Prostate gland (tissue), 2 donors: ENCODE measurements at places on chromosomes 3 and 15. TPM values are rescaled to one million over a fixed set of nuclear protein-coding genes. Genes with fewer than 3 reads are reported as not detected.

The FMN1 gene
- total RNA-seq = 7.1 TPM

GRCh38 chr3:126100634-126101301, 16.8 kb upstream of the SLC41A3 start:
- H3K36me3 ChIP-seq = no peaks in the 10 kb centered on the region
- no peaks in the 10 kb centered on the region for H3K4me1 ChIP-seq
- DNase-seq = no peak

The ARNT2 gene
- 43.7 TPM for total RNA-seq

The SIDT1 gene
- 19.9 TPM for total RNA-seq

GRCh38 chr3:156014489-156014888, 105.9 kb upstream of the KCNAB1 start:
- no peak overlapping the region for H3K4me3 ChIP-seq
- no peak for DNase-seq
- no peaks in the 10 kb centered on the region for H3K36me3 ChIP-seq
- H3K27ac ChIP-seq = no peak overlapping the region
- no peaks in the 10 kb centered on the region for H3K4me1 ChIP-seq

DNA sequence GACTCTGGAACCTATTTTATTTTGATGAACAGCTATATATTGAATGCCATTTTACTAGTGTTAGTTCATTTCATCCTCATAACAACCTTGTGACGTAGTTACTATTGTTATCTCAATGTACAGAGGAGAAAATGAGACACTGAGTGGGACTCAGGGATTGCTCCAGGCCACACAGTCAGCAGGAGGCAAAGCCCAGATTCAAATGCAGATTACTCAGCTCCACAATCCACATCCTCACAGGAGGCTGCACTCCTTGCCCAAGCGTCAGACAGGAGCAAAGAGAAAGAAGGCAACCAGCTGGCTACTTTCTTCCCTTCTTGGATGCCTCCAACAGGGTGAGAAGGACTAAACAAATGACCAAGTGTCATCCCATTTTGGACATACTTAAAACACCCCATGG, 92.0 kb upstream of the CCDC54 start:
- H3K27ac ChIP-seq = no peak overlapping the region
- no peak overlapping the region for H3K4me3 ChIP-seq
- H3K27me3 ChIP-seq = no peaks in the 10 kb centered on the region
- no peak for DNase-seq
- no peaks in the 10 kb centered on the region for H3K36me3 ChIP-seq

GRCh38 chr3:135348690-135349089, 553.6 kb downstream of the EPHB1 start:
- no peaks in the 10 kb centered on the region for H3K4me1 ChIP-seq
- DNase-seq = no peak
- H3K27ac ChIP-seq = no peak overlapping the region

DNA sequence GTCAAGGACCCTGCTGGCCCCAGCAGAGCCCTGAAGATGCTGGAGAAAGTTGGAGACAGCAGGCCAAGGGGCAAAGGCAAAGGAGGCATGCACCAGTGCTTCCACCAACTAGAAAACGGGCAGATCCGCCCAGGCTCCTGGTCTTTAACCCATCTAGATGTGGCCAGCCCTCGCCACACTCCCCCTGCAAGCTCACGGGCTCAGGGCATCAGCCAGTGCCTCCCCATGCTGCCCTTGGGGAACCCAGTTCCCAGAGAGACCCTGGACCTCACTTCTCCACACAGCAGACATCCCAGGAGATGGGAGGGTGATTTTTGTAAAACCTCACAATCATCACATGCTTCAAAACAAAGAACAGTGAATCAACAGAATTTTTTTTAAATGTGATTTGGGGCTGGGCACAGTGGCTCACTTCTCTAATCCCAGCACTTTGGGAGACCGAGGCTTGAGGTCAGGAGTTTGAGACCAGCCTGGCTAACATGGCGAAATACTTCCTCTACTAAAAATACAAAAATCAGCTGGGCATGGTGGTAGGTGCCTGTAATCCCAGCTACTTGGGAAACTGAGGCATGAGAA, 24.5 kb downstream of the CYFIP1 start:
- no peak overlapping the region for H3K4me3 ChIP-seq
- no peaks in the 10 kb centered on the region for H3K27me3 ChIP-seq
- H3K27ac ChIP-seq = no peak overlapping the region
- no peak for DNase-seq
- peaks cover 3% of the 10 kb centered on the region for H3K4me1 ChIP-seq
- H3K36me3 ChIP-seq = no peaks in the 10 kb centered on the region

DNA sequence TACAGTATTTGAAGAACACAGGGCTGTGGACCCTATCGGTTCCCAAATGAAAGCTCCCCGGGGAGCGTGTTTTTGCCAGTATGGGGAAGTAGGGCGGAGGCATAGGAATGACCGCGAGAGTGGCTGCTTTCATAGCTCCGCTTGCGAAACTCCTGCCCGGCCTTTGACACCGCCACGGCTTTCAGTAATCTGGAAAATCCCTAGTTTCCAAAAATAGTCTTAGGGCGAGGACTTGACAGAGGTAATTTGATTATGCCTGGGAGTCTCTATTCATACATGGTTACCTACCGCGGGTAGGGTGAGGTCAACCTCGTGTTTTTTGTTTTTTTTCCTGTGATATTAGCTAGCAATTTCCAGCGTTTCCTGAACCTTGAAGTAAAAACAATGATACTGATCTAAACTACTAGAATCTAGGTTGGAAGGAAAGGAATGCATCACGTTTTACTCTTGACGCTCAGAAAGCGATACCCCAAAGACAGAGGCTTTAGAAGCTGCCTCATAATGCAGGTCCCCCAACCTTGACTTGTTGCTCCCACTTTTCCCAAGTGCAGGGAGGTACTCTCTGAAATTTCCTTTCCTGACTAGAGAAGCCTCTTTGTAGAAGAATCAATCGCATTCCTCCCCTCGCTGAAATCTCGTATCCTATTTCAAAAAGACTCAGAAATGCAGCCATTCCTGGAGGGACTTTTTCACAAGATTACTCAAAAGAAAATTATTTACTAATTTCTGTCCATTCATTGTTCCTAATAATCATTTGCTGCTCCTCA, 894 bp upstream of the CCNL1 start:
- DNase-seq = peak; percentile 72
- H3K36me3 ChIP-seq = no peaks in the 10 kb centered on the region
- no peaks in the 10 kb centered on the region for H3K27me3 ChIP-seq
- peak overlapping the region; percentile 99 for H3K4me3 ChIP-seq
- peaks cover 7% of the 10 kb centered on the region for H3K4me1 ChIP-seq
- peak overlapping the region; percentile 99 for H3K27ac ChIP-seq

DNA sequence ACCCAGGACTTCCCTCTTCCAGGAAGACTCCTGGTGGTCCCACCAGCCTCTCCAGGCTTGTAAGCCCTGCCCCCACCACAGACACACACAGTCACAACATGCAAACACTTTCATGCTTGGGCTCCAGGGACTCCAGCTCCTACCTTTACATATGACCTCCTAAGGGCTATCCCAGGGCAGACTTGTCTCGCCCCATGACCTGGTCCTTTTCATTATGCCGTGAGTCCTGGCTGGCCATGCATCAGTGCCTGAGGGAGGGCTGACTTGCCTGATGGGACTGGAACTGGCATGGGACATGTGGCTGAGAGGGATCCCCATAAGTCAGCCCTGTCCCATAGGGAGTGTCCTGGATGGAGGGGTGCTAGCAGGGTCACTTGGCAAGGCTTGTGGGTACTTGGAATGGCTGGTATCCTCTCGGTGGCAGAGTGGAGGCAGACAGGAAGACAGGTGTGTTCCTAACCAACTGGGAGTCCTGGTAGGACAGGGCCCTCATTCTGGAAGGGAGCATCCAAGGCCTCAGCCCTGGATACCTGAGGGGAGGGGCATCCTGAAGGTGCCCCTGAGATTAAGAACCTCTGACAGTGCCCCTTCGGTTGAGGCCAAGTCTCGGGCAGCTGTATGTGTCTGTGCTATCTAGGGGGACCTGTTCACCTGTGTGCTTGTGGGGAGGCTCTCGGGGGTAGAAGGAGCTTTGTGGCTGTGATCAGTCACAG, 540 bp upstream of the HHATL start:
- DNase-seq = no peak

The TUSC7 gene
- not detected for total RNA-seq

The CRTAP gene
- 182 TPM for total RNA-seq

The TM4SF1 gene
- 142 TPM for total RNA-seq

DNA sequence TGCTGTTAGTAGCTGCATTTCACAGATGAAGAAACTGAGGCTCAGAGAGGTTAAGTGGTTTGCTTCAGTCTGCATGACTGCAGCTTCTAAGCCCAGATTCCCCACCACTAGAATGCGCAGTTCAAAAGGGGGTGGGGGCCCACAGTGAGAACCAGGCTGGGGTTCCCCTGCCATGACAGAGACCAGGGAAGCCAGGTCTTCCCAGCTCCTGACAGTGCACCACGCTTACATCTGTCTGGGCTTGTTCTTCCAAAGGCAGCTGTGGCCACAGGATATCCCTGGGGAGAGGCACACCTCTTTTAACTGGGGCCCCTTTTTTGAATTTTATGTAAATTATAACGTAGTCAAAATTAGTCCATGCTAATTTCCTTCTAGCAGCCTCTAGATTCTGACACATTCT, 5.3 kb downstream of the PLEKHO2 start:
- H3K4me1 ChIP-seq = peaks cover 12% of the 10 kb centered on the region
- H3K27ac ChIP-seq = no peak overlapping the region
- no peak for DNase-seq
- H3K4me3 ChIP-seq = no peak overlapping the region
- no peaks in the 10 kb centered on the region for H3K27me3 ChIP-seq

DNA sequence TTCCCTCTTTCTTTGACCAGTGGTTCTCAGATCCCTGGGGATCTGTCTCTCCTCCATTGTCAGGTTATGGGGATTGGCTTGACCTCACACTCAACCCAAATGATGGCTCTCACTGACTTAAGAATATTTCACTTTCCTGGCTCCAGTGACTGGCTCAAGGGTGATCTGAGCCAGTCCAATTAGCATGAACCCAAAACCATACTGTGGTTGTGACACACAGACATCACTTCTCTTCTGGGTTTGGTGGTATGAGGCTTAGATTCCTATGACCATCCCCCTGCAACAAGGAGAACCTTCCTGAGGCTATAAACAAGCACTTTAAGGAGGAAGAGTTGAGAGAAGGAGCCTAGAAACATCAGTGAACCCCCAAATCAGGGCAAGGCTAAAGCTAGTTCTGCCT, 85.8 kb downstream of the KCNAB1 start:
- H3K27ac ChIP-seq = no peak overlapping the region
- H3K27me3 ChIP-seq = no peaks in the 10 kb centered on the region
- no peaks in the 10 kb centered on the region for H3K36me3 ChIP-seq
- no peak overlapping the region for H3K4me3 ChIP-seq
- DNase-seq = no peak
- no peaks in the 10 kb centered on the region for H3K4me1 ChIP-seq

The TP63 gene
- 67.5 TPM for total RNA-seq

DNA sequence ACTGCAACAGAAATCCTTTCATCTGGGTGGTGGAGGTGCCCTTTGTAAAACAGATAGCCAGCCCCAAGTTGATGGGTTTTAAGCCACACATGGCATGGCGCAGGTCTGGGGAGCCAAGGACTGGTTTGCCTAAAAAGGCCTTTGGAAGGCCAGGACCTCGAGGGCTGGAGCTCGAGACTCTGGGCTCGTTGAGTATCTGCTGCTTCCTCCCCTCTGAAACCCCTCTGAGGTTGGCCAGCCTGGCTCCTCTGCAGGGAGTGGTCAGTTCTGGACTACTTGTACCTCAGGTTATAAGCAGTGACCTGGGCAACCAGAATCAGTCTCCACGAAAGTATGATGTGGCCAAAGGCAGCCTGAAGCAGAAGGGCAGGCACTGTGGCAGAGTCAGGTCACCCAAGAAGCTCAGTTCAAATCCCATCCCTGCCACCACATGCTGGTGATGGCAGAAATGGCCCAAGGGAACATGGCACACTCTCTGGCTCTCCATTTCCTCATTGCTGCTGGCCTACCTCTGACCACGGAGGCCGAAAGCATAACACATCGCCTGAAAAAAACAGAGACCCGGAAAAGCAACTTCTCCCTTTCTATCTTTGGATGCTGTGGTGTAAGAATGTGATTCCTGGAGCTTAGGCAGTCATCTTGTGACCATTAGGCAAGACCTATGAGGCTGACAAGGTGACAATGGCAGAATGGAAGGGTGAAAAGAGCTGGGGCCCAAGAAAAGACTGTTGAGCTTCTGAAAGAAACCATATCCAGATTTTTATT, 51.2 kb downstream of the WNT7A start:
- DNase-seq = no peak
- no peak overlapping the region for H3K4me3 ChIP-seq
- H3K27me3 ChIP-seq = no peaks in the 10 kb centered on the region
- no peaks in the 10 kb centered on the region for H3K4me1 ChIP-seq
- H3K36me3 ChIP-seq = no peaks in the 10 kb centered on the region
- H3K27ac ChIP-seq = no peak overlapping the region

The GOLGA8S gene
- 0.05 TPM for total RNA-seq

DNA sequence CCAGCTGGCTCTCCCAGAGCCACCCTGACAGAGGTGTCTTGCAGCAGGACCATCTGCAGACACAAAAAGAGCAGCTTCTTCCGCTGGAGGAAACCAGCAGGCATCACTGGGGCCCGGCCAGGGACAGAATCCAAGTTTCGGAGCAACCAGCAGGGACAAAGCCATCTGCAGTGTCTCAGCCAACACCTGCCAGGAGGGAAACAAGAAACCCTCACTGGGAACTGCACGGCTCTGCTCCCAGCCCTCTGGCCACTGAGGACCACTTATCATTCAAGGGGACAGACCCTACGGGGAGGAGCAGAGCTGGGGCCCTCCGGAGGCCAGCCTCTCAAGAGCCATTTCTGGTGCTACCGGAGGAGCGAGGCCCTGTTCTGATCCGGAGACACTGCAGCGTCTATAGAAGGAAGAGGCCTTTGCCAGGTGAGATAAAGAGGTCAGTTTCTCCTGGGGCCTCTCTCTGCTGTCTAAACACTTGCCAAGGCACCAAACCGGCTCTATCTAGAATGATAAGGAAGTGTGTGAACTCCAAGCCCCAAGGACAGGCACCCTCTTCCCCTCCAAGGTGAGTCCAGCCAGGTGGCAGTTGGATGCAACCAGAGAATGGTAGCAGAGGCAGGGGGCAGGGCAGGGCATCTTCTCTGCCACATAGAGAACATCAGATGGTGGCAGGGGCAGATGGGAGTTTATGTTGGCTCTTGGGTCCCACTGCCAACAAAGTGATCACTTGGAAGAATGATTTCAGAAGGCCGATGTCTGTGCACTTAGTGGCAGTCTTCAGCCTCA, 89.0 kb downstream of the CHSY1 start:
- DNase-seq = peak; percentile 60
- no peaks in the 10 kb centered on the region for H3K36me3 ChIP-seq
- H3K4me1 ChIP-seq = peaks cover 3% of the 10 kb centered on the region
- no peaks in the 10 kb centered on the region for H3K27me3 ChIP-seq
- no peak overlapping the region for H3K4me3 ChIP-seq

- no peaks in the 10 kb centered on the region for H3K27me3 ChIP-seq
- DNase-seq = no peak
- no peaks in the 10 kb centered on the region for H3K36me3 ChIP-seq
- no peaks in the 10 kb centered on the region for H3K4me1 ChIP-seq
Measured at GRCh38 chr3:141178026-141178425, 53.6 kb upstream of the PXYLP1 start.

GRCh38 chr3:134704556-134704955, 53.7 kb upstream of the KY start:
- no peak for DNase-seq
- H3K4me3 ChIP-seq = no peak overlapping the region
- H3K4me1 ChIP-seq = no peaks in the 10 kb centered on the region
- no peak overlapping the region for H3K27ac ChIP-seq
- H3K27me3 ChIP-seq = no peaks in the 10 kb centered on the region

GRCh38 chr15:20351448-20351971, 190.1 kb downstream of the GOLGA6L6 start:
- H3K4me1 ChIP-seq = no peaks in the 10 kb centered on the region
- no peaks in the 10 kb centered on the region for H3K27me3 ChIP-seq
- DNase-seq = no peak
- H3K36me3 ChIP-seq = no peaks in the 10 kb centered on the region
- H3K27ac ChIP-seq = no peak overlapping the region
